LNCaP clone FGC (cell line): ENCODE measurements at places on chromosomes 6 and 20.
A peak's percentile ranks its signal among the peaks of the same experiment; 100 is the strongest.

GRCh38 chr20:24273251-24273650 is 196.2 kb upstream of the SYNDIG1 start:
- DNase-seq = no peak

DNA sequence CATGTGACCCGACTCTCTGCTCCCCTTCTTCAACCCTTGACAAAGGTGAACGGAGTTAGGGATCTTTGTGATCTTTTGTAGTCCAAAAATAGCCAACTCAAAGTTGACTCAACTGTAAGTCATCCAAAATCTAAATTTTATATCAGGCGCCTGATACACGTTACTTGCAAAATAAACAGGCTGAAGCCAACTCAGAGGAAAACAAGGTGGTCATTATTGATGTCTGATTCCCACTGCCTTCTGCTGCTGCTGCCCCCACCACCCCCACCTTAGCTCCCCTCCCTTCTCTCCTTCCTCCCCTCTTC is 13.2 kb upstream of the RNF8 start:
- no peak for DNase-seq

GRCh38 chr6:107122748-107123147 is 7.4 kb upstream of the BEND3 start:
- DNase-seq = no peak

DNA sequence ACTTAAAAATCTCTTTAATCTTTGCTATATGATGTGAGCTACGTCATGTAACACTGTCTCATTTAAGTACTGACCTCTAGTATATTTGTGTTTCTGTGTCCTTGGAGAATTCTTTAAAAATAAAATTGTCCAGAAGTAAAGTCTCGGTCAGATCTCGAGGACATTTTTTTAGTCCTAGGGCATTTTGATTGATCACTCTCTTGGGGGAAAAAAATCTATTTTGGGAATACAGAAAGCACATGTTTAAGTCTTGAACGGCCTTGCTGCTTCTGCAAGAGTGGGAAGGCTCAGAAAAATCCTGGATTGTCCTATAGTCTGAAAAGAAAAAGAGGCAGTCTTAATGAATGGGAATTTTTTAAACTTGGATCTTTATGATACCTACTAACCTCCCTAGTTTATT is 234.3 kb downstream of the UTRN start:
- DNase-seq = no peak

GRCh38 chr6:90004511-90004910 is 110.2 kb downstream of the GJA10 start:
- no peak for DNase-seq

- DNase-seq = no peak
Observed at GRCh38 chr20:45303586-45304463, 2.8 kb upstream of the RBPJL start.

DNA sequence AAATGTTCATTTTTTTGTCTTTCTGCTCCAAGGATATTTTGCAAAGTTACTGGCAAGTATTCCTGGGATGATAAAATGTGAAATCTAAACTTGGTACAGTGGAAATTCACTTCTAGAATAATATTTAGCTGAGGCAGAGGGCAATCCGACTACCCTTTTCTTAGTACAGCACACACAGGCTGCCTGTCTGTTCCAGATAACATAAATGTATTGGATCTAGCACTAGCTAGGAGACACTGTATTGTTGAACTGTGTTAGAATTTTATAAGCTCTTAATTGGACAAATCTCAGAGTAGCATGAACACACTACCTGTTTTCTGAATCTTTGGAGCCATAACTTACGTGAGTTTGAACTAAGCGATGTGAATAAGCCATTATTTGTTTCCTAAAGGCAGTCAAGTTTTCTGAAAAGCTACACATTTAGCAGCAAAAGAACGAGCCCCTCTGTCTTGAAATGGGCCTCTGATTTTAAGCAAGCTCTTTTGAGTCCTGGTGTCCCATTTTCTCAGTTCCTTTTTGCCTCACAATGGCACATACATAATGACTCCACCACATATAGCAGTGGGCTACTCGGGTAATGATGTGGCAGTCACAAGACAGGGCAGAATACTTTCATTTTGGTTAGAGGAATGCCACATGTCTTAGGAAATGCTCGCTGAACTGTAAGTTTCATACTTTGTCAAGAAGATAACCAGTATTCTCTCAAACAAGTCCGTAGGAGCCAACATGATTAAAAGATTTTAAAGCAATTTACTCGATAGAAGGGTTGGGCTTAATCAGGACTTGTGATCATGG is 116.5 kb upstream of the ESR1 start:
- DNase-seq = no peak

GRCh38 chr6:73710470-73710869 is 14.5 kb downstream of the CD109 start:
- DNase-seq = peak; percentile 65
